Stimulated activated CD8-positive, alpha-beta memory T cell treated with anti-CD3 and anti-CD28 coated beads, Interleukin-4, amount 100 ng/mL, for 48 hours (primary cell): ENCODE measurements at places on chromosomes 12 and 14.

DNA sequence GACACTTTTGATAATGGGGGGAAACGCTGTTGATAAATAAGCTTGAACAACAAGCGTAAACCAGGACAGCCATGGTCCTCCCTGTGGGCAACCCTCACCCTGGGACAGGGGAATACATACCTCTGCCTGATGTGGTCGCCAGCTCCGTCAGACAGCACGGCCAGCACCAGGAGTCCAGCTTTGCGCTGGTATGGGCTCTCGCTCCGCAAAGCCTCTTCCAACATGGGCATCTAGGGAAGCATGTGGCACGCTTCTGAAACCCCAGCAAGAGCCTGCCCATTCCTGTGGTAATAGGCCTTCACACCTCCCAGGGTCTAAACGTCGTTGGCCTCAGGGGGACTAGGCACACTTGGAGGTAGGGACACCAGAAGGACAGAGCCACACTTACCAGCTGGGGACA lies 2.9 kb downstream of the IPO4 start:
- DNase-seq, result no peak

- DNase-seq, result no peak
Observed at GRCh38 chr12:34377243-34378035, 355.1 kb downstream of the ALG10 start.

- DNase-seq, result no peak
Observed at GRCh38 chr14:75406856-75407255, 21.0 kb upstream of the JDP2 start.

- DNase-seq, result no peak
Observed at GRCh38 chr14:99177886-99178835, 93.8 kb downstream of the BCL11B start.

- no peak for DNase-seq
Observed at GRCh38 chr12:66025477-66025876, 105.1 kb downstream of the LLPH start.

- DNase-seq, result no peak
Observed at GRCh38 chr12:76449583-76449982, 101.4 kb upstream of the BBS10 start.

DNA sequence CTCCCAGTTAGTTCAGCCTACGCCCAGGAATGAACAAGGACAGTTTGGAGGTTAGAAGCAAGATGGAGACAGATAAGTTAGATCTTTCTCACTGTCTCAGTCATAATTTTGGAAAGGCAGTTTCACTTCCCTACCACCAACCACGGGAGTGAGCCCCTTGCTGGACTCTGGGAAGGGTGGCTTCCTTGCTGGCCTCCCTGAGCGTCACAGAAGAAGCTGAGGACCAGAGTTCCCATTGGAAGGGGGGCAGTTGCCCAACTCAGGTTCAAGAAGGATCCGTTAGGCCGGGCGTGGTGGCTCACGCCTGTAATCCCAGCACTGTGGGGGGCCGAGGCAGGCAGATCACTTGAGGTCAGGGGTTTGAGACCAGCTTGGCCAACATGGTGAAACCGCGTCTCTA lies 106.2 kb upstream of the MAX start:
- no peak for DNase-seq

DNA sequence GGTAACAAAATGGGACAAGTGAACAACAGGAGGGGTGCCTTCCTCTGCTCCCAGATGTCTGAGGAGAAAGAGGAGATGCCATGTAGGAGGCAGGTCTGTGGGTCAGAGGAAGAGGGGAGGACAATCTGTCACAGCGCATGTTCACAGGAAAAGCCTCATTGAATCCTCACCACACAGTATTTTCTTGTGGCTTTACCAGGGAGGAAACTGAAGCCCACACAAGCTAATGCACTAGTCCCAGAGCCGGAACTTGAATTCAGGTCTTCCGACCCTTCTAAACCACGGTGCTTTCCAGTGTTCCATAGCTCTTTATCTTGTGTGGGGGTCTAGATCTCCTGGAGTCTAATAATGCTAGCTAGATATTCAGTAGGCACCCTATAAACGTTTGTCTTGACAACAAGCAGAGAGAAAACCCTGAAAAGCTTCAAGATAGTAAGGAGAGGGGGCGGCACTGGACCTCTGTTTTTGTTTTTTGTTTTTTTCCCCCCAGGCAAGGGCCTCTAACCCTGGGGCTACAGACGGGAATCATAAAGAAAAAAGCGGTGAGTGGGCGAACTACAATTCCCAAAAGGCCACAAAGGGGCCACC lies 371 bp upstream of the SHMT2 start:
- DNase-seq, result no peak

GRCh38 chr14:51540364-51540763 lies 111.3 kb upstream of the FRMD6 start:
- DNase-seq, result no peak
